ENCODE measurements at places on chromosomes 5 and 9.

DNA sequence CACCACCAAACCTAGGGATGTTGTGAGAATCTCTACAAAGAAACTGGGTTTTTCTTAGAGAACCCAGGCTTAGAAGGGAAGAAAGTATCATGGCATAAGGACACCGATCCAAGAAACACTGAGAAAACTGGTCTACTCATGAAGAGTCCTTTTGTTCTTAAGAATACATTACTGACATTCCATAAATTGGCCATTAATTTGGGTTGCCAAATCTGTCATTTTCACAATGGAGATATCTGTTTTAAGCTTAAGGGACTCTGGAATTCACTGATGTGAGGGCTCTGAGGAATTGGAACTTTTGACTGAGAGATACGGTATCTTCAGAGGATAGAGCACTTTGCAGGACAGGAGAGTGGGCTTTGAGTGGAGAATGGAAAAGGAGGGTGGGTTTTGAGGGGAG, 315.3 kb upstream of the ZNF608 start:
- no peak for DNase-seq

- DNase-seq = no peak
Observed at GRCh38 chr5:132586063-132586462, 29.3 kb downstream of the RAD50 start.

- DNase-seq = no peak
Observed at GRCh38 chr5:84091127-84091799, 293.4 kb downstream of the EDIL3 start.

DNA sequence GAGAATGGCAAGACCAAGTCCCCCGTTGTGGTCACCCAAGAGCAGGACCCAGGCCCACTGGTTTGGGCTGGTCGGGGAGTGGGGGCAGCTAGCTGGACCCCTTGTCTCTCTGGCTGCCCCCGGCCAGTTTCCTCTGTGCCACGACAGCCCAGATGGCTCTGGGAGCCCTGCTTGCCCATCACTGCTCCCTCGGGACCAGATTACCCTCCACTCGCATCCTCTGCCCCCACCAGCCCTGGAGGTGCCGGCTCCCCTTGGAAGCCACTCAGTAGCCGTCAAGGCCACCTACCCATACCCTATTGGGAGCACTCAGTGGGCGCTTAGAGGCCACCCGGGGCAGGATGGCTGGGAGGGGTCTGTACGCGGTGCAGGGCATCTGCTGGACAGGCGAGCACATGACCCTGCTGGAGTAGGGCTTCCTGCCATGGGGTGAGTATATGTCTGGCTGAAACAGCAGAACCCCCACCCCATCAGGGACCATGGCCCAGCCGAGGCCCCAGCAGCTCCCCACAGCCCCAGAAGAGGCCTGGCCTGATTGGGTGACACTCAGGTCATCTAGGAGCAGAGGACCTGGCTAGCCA, 70.0 kb downstream of the ZNF354C start:
- DNase-seq = no peak

DNA sequence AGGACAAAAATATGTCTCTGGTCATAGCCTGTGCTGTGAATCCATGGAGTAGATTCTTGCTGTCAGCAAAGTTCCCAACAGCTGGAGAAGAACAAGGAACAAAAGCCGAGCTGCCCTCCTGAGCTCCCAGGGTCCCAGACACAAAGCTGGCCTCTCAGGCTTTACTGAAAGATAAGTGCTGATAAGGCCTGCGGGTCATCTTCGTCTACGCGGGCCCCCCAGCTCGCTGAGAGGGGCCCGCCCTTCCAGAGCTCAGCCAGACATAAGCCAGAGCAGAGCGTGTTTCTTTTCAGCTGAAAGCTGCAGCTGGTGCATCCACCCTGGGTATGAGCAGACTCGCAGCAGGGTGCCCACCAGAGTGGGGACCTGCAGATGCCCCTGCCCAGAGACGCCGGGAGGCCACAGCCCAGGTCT, 84.7 kb downstream of the HSD17B3 start:
- no peak for DNase-seq

DNA sequence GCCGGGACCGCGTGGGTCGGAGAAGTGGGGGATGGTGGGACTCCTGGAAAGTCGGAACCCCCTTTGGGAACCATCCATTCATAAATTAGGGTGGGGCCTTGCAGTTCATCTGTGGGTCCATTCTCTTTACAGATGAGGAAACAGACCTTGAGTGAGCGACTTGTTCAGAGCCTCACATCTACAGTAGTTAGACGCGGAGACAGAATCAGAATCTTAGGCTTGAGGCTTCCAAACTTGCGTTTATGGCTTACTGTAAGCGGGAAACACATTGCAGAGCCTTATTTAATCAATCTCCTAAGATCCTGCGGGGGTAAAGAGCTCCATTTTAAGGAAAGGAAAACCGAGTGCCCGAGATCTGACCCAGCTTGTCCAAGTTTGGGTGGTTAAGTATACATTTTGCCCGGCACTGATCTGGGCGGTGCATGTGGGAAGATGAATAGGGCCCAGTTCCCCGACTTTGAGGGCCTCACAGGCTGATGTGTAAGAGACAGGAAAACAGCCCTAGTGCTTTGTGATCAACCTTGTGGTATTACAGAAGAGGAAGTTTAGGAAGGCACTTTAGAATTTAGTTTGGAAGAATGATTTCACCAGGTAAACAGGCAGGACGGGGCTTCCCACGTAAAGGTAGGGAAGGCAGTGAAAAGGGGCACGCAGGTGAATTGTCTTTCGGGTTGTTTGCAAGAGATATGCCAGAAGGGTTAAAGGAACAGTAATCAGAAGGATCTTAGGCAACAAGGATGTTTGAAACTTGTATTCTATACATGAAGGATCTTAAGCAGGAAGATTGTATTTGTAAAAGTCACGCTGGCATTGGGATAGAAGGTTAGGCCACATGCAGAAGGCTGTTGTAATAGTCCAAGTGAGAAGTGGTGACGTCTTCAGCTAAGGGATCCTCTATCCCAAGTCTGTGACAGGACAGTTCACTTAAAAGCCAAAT, 744 bp downstream of the TARS1 start:
- DNase-seq = no peak

GRCh38 chr5:115545351-115545882, 842 bp upstream of the FEM1C start:
- no peak for DNase-seq

DNA sequence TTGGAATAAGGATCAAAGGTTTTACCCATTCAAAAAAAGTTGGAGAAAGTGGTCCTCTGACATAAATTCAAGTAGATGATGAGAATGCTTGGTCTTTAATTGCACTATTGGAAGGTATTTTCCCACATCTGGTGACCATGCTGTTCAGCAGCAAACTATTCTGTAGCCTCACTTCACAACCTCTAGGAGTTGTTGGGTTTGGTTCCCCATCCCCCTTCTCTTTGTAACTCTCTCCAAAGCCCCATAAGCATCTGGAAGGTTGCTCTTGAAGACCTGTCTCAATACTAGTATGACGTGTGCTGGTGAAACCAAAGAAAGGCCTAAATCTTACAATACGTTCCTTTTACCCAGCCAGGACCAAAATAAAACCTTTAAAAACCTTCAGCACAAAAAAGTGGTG, 8.5 kb downstream of the RGMB start:
- no peak for DNase-seq

- no peak for DNase-seq
Observed at GRCh38 chr5:116377276-116378006, 197.2 kb downstream of the SEMA6A start.

DNA sequence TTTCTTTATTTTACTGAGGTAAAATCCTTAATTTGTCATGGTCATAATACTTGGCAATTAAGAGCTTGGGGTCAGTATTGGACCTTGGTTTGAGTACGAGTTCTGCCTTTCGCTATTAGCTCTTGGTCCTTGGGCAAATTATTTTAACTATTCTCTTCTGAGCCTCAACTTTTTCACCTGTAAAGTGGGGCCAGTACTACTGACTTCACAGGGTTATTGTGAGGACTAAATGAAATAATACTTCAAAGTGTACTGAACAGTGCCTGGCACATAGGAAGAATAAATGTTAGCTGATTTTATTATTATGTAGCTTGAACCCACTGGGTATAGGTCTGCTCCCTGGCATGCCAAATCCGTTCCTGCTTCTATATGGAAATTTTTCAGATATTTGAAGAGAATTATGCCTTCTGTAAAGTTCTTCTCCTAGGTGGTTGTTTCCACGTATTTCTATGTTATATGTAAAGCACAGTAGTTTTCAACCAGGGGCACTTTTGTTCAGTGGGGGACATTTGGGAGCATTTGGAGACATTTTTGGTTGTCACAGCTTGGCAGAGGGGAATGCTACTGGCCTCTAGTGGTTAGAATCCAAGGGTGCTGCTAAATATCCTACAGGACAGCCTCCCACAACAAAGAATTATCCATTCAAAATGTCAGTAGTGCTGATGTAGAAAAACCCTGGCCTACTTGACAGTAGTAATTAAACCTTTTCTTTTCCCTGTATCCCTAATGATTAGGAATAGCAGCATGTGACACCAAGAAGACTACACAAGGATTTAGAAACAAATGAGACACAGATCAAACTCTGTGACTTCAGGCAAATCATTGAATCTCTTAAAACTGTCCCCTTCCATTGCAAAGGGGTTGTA, 4.5 kb downstream of the RCL1 start:
- DNase-seq = no peak

DNA sequence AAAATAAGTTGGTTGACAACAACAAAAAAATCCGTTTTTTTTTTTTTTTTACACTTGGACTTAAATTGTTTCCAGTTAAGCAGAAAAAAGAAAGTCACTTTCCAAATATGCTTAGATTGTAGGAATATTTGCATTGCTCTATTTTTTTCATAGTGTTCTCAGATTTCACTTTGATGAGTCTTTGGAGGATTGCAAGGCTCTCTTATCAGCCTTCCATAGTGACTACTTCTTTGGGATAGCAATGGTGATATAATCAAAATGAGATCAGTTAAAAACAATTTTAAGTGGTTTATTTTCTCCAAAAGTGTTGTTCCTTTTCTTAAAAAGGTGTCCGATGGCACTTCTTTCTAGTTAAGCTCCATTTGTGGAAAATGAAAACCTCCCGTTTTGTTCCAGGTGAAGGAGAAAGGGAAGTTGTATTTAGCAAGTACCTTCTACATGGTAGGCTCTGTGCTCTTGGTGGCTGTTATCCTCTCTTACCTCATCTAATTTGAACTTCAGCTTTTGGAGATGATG, 3.9 kb downstream of the RASGRF2 start:
- DNase-seq = no peak

GRCh38 chr9:124733964-124734740, 37.0 kb downstream of the NR6A1 start:
- DNase-seq = no peak

GRCh38 chr5:105616599-105616998, 2054.0 kb upstream of the NUDT12 start:
- DNase-seq = no peak

All from stimulated activated CD8-positive, alpha-beta memory T cell treated with anti-CD3 and anti-CD28 coated beads, Interleukin-15, amount 100 ng/mL, for 48 hours (primary cell).